Heart left ventricle (tissue), 16 donors: ENCODE measurements at places on chromosomes 3 and 15. TPM values are rescaled to one million over a fixed set of nuclear protein-coding genes. Genes with fewer than 3 reads are reported as not detected.

Gene SETD5
- total RNA-seq = 53.9 TPM

Gene ASTE1
- 3.2 TPM for total RNA-seq

Gene CACNA1D
- total RNA-seq = 1.2 TPM

Gene IL16
- total RNA-seq = 7.0 TPM

Gene CCRL2
- 0.70 TPM for total RNA-seq
